Stimulated activated naive CD4-positive, alpha-beta T cell (primary cell): ENCODE measurements at places on chromosomes 5 and 9.

DNA sequence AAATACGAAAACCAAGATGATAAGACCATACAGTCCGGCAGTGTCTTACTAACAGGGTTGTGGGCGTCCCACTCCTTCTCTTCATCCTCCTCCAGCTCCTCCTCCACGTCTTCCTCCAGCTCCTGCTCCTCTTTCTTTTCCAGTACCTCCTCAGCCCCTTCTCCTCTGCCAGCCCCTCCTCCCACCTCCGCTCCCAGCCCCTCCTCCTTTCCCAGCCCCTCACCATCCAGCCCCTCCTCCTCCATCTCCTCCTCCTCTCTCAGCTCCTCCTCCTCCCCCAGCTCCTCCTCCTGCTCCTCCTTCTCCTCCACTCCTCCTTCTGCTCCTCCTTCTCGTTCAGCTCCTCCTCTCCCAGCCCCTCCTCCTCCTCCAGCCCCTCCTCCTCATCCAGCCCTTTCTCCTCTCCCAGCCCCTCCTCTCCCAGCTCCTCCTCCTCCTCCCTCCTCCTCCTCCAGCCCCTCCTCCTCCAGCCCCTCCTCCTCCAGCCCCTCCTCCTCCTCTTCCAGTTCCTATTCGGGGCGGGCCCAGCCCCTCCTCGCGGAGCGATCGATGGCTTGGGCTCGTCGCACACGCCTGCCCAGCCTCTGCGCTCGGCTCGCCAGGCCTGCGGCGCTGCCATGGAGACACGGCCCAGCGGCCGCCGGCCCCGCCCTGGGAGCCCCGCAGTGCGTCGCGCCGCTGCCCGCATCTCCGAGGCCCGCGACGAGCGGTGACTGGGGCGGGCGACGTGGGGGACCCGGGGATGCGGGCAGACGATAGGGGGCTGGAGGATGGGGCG, at the start of gene BRD3OS:
Gene BRD3OS (plus strand): TSS at position 654 of the 778 bp plus-strand sequence. CDS start 1,267 bp downstream, outside the sequence.
- peak; percentile 84 for DNase-seq

- no peak for DNase-seq
Observed at GRCh38 chr9:73199886-73200285, 48.2 kb downstream of the ANXA1 start.

DNA sequence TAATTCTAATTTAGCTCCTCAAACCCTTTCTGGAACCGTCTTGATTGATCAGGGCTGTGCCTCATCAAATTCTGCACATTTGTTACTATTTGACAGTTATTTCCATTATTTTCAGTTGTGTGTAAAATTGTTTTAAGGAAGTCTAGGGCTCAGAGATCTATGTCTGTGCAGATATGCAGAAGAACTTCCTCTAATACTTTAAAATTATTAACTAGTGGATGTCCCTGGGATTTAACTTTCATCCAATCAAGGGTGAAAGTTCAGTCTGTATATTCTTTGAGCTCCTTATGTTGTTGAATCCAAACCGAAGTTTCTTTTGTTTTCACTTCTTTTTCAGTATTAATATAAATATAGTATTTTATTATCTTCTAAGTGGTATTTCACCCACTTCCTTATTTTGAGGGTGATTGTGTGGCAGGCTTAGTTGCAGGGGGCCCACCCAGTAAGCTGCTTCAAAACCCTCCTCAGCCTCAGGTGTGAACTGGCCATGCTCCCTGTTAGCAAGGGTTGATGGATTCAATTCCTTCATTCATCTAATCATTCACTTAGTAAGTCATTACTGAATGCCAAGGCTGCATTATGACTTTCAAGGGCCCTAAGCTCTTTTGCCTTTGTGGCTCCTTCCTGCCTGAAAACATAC, 2.1 kb upstream of the CAMLG start:
- no peak for DNase-seq

DNA sequence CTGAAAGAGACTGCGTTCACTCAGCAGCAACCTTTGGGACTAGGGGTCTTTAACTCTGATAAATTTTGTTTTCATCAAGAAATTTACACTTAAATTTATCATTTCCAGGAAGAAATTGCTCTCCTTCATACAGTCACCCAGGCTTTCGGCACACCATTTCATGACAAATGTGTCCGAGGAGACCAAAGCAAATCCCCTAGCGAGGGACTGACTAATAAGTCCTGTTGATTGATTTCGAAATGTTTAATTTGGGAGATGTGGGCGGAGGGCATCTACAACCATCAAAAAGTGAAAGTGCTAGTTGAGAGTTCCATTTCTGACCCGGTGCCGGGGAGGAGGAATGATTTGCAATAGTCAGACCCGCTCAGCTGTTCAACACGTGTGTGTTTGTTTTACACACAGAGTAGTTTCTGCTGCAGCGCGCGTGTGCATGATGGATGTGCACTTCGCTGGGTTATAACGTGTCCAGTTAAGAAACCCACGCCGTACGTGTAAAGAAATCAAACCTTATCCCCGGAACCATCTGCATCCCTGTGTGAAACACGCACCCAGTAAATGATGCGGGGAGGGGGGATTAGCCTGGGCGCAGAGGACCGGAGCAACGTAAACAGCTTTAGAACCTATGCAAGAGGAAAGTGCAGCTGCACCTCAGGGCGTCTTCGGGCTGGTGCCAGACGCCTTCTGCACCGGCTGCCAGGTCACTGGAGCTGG, 845 bp upstream of the NR4A3 start:
- DNase-seq: peak; percentile 27

- no peak for DNase-seq
Observed at GRCh38 chr5:125093776-125094175, 347.3 kb upstream of the ZNF608 start.

DNA sequence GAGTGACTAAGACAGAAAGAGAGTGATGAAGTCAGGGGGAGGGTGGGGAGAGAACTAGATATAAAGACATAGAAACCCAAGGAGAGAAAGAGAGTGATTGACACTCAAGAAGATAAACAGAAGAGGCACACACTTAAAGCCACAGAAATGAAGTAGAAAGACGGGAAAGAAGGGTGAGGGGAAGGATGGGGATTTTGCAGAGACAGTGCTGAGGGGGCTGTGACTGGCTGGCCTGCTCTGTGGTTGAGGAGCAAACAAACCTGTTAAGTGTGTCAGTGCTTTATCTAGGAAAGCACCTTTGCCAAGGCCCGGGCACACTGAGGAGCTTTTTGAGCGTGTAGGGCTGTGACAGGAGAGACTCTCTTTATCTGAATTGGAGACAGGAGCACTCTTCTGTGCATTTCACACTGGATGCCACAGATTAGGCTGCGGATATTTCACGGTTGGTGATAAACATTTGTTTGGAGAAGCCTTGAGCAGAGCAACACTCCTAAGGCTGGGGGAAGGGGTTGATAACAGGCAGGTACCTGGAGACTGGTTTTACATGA, 109.1 kb downstream of the DOCK2 start:
- DNase-seq: no peak

DNA sequence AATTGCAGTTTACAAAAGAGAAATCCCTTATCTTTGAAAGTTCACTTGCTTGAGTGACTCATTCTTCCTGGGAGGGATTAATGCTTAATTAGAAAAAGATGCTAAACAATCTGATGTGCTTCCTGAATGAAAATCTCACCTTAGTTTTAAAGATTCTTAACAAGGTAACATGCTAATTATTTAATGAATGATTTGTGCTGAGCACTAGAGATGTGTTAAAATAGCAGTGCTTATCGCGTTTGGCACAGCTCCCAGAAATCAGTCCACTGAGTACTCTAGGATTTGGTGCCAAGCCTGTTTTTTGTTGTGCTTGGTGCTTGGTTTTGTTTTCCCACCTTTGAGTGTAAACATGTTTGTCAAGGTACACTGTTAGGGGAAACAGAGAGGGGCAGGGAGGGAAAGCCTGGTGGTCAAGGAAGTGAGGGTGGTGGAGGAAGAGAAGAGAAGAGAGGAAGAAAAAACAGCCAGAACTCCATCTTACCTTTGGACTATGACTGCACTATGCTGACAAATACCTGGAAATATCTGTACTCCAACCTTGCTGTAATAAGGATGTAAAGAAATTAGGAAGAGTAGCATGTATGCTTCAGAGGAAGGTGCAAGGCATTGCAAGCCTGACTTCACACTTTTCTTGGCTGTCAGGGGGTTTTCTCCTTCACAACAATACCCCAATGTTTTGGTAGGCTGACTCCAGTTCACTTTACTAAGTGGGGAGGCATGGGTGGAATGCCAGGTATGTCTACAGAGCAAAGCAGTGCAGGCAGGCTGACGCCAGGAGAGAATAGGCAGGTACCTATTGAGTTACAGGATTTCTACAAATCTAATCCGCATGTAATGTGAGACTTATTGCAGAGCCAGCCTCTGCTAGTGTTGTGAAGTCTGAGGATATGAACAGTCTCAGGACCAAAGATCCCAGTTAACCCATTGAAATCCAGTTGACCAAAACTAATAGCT, 157.2 kb upstream of the ISL1 start:
- no peak for DNase-seq
